T1000 (cell line): ENCODE measurements at places on chromosomes 3 and 15.

GRCh38 chr3:128145279-128145678 lies 8.0 kb upstream of the EEFSEC start:
- no peak for DNase-seq

GRCh38 chr15:31497838-31498237 lies 171.2 kb downstream of the KLF13 start:
- no peak for DNase-seq

GRCh38 chr3:183443395-183444385 lies 15.3 kb upstream of the MCF2L2 start:
- no peak for DNase-seq

DNA sequence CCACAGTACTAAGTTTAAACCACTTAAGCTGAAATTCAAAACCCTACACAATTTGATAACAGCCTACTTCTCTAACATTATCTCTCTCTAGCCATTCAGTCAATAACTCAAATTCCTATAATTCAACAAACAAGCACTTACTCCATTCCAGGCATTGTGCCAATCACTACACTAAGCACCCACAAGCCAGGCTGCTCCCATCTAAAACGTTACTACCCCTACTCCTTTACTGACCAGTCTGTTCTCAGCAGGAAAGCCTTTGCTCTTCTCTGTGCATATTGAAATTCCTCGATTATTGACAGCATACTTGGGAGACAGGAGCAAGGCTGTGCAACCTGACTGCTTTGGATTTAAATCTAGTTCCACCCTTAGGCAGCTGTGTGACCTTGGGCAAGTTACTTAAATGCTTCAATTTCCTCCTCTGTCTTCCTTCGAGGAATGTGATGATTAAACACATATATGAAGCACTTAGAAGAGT lies 177.2 kb upstream of the THBS1 start:
- DNase-seq: peak; percentile 20

GRCh38 chr15:62483814-62484213 lies 318.7 kb upstream of the C2CD4B start:
- no peak for DNase-seq

GRCh38 chr15:82810890-82811426 lies 1.5 kb downstream of the WHAMM start:
- DNase-seq: no peak

GRCh38 chr3:108441071-108441507 lies 69.3 kb downstream of the MYH15 start:
- DNase-seq: no peak

DNA sequence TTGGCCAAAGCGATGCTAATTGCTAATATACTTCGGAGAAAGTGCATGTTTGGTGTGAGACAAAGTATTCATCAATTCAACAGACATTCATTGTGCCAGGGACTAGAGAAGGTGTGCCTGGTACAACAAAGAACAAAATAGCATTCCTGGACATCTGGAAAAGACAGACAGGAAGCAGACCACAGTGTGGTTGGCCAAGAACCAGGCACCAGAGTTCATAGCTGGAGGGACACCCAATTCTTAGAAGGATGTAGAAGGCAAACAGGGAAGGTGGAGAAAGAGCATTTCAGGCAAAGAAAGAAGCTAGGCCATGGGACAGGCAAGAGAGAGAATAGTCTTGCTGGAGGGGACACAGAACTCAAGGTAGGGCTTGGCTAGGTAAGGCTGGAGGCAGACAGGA lies 105.8 kb upstream of the ETV5 start:
- DNase-seq: no peak

DNA sequence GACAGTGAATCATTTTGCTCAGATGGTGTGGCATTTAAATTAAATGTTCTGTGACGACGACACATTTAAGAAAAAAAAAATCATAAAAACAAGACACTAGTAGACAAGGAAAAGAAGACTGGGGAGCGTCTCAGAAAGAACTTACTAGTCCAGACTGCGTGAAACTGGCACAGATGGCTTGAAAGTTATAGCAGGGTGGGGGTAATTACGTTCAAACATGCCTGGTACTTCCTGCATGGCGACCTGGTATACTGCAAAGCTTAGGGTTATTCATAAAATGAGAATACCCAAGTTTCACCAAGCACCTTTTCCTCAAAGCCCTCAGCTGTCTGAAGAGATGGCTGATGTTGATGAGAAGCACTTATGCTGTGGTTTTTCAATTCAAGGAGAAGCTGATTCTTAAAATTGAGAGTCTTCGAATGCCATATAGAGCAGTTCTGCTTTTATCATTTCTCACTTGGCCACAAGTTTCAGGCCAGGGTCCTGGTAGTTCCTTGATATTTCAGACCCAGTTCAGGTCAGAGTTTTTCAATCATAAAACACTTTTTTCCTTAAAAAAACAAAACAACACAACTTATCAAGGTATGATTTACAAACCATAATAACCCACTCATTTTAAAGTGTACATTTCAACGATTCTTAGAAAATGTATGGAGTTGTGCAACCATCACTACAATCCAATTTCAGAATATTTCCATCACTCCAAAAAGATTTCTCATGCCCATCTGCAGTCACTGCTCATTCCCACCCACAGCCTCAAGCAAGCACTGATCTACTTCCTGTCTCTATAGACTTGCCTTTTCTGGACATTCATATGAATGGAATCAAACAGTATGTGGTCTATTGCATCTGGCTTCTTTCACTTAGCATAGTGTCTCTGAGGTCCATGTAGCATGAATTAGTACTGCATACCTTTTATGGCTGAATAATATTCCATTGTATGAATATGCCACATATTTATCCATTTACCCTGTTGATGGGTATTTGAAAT lies 24.7 kb downstream of the PCOLCE2 start:
- no peak for DNase-seq

GRCh38 chr15:64046421-64047153 lies at the start of gene DAPK2:
Gene DAPK2 (minus strand): TSS chr15:64046485. CDS start chr15:64040261, 6,224 bp downstream.
- peak; percentile 69 for DNase-seq

DNA sequence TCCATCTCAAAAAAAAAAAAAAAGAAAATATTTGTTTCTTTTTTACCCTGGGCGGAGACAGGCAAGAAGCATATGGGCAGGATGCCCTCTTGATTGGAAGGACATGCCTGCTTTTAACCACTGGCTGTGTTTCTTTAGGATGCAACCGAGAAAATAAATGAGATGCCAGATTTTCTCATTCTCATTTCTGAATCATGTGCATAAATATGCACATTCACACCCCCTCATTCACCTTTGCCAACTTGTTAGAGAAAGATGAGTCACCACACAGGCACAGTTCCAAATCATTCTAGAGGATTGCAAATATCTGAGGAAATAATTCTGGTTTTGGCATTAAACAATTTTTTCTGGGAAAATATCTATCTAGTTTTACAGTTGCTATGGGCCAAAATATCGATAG lies 3.3 kb downstream of the LIPH start:
- DNase-seq: peak; percentile 54

DNA sequence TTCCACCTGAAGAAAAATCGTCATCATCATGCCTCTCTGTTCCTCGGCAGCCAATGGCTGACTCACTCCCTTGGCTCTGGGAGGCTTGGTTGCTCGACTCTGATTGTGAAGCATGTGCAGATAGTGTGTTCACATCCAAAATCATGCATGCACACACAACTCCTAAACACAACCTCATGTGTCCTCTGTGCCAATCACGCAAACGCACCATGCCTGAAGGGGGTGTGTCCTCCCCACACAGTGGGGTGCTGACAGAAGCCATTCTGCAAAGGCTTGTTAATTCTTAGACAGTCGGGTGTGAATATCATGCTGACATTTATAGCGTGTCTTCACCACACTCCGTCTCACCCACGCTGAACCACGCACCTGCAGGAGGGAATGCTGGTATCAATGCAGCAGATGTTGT lies 11.4 kb upstream of the CCDC174 start:
- DNase-seq: no peak

DNA sequence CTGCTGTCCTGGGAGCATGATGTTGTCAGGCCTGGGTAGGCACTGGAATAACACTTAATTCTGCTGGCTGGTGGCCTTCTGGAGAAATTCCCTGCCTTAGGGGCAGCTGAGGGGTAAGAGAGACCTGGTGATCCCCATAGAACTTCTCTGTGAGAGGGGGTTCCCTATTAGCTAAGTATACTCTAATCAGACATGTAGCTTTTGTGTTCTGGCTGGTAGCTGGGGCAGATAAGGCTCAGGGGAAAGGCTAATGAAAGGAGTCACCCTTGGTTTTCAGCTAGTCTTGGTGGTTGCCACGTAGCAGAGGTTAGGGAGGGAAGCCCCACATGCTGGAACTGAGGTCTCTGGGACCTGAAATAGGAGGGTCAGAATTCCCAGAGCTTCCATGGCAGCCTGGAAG lies 952 bp upstream of the HDDC3 start:
- no peak for DNase-seq

DNA sequence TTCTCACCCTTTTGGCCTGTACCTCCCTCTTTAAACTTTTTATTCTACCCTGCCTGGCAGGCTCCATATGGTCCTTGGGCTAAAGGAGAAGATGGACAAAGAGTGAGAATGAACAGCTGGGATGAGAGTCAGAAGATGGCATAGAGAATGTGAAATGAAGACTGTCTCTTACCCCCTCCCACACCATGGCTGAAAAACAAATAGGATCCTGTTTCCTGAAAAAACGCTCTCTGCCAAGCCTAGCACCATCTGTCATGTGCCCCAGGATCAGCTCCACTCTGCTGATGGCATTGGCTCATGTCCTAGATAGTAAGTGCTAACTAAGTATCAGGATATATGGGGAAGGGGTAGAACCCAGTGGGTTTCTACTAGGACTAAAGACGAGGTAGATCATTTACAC lies 238.6 kb downstream of the MEX3B start:
- DNase-seq: no peak

GRCh38 chr15:40633178-40633577 lies 39.1 kb downstream of the KNL1 start:
- DNase-seq: no peak

DNA sequence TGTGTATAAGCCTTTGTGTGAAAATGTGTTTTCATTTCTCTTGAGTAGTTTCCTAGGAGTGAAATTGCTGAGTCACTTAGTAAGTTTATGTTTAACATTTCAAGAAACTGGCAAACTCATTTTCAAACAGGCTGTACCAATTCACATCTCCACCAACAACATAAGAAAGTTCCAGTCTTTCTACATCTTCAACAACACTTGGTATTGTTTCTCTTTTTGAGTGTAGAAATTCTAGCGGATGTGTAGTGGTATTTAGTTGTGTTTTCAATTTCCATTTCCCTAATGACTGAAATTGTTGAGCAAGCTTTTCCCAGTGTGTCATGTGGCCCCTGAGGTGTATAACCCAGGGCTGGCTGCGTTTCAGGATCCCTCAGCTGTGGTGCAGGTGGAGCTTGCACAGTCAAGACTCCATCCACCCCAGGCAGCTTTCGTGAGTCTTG lies 258.5 kb downstream of the PDCD6IP start:
- no peak for DNase-seq

- DNase-seq: no peak
Measured at GRCh38 chr3:135456108-135456790, 509.3 kb upstream of the PPP2R3A start.

- no peak for DNase-seq
Measured at GRCh38 chr3:160278210-160278609, 53.0 kb downstream of the C3orf80 start.

DNA sequence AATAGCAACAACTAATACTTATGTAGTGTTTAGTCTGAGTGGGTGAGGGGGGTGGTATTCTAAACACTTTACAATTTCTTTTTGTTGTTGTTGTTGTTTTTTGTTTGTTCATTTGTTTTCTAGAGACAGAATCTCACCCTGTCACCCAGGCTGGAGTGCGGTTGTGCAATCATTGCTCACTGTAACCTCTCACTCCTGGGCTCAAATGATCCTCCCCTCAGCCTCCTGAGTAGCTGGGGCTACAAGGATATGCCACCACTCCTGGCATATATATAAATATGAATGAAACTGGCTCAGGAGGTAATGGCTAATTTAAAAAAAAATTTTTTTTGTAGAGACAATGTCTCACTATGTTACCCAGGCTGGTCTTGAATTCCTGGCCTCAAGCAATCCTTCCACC lies 19.1 kb downstream of the SPSB4 start:
- DNase-seq: no peak

- no peak for DNase-seq
Measured at GRCh38 chr15:31571676-31572075, 245.0 kb downstream of the KLF13 start.

- DNase-seq: no peak
Measured at GRCh38 chr3:171548917-171549316, 88.7 kb upstream of the TNIK start.

DNA sequence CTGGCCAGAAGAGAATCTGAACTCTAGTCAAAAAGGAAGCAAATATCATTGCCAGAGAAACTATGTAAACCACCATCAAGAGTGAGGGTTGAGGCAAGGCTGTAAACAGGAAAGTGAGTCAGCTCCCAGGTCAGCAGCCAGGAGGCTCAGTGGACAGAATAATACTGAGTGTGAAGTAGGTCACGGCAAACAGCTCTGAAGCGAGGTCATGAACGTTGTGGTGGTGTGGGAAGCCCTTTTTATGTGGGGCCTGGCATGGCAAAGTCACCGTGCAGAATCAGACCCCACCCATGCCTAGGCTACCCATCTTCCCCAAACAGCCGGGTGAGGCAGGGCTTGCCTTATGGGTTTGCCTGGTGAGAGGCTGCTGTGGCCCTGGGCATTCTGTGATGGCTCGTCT lies 43.9 kb downstream of the THBS1 start:
- peak; percentile 45 for DNase-seq

- DNase-seq: no peak
Measured at GRCh38 chr3:178238179-178238578, 298.1 kb upstream of the KCNMB2 start.

DNA sequence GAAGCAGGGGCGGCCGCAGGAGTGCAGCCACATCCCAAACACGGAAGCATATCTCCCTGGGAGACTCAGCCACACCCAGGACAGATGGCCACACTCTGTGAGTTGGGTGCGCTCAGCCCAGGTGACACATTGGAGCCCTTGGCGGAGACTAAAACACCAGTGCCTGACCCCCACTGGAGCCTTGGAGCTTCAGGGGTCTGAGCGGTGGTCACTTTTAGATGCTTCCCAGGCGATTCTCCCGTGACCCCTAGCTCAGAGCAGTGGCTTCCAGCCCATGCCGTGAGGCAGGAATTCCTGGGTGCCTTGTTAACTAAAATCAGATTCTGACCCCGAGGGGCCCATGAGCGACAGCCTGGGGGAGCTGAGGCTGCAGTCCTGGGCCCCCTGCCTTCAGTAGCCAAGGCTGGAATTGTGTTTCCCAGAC lies 54.5 kb downstream of the PLXNA1 start:
- no peak for DNase-seq

DNA sequence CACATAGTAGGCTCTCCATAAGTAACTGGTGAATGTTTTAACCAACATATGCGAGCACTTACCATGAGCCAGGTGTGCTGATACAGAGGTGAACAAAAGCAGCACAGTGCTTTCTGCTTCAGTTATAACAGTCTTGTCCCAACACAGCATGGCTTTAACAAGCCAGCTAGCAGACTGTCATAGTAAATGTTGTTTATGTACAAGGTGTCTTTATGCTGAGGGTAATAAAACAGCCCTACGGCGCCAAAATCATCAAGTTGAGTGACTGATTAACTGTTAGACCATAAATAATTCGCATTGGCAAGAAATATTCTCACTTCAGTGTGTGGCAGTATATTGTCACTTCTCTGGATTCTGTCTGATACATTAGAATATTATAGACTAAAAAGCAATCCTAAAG lies 646.0 kb upstream of the CFAP20DC start:
- DNase-seq: no peak
